Cerebellar nuclear complex (tissue), 1 donor: ENCODE measurements at places on chromosomes 7 and 10.

- DNase-seq, result no peak
These were observed 144.3 kb upstream of the TCF7L2 start for GRCh38 chr10:112805701-112806100.

DNA sequence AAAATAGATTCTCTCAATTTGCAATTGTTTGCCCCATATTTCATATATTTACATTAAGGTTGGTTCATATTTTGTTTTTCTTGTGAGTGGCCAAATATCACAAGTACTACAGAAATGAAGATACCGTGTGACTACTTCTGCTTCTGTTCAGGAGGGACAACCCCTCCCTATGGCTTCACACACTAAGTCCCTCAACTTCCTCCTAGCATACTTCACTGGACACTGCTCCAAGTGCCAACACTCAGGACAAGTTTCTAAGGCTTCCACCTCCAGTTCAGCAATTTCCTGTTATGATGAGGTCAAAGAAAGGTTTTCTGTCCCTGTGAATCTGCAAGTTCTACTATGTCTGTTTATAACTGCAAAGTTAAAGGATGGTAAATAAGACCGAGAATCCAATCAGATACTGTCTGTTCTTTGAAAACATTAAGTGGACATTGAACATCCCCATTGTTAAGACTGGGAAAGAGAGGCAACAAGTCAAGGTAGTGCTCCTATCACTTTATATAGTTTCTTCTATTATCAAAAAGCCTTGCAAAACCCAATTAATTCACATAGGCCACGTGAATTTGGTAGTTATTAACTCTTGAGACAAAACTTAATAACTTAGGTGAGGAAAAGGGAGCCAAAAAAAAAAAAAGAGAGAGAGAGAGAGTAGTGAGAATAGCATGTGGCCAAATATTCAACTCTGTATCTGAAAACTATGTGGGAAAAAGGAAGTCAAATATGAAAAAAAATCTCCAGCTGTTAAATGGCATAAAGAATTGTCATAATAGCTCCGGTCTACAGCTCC is 81.3 kb upstream of the DKK1 start:
- DNase-seq, result no peak

DNA sequence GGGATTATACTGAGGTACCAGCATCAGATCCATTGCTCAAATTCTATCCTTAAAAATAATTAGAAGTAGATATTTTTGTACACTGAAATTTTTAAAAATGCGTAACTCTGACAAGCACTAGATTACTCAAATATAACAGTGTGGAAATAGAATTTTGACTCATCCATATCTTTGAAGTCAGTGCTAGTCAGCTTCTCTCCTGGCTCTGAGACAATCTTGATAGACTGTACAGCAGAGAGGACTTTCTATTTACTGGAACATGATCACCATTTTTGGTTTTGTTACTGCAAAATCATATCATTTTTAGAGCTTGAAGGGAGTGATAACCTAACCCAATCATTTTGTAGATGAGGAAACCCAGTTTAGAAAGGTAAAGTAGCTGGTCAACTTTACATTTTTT is 195.0 kb downstream of the MTERF1 start:
- no peak for DNase-seq

GRCh38 chr7:37149051-37149772 is 299.5 kb downstream of the ELMO1 start:
- DNase-seq, result no peak

GRCh38 chr7:1355568-1356340 is 103.5 kb downstream of the MICALL2 start:
- DNase-seq, result no peak

- no peak for DNase-seq
These were observed 98.1 kb downstream of the ADD3 start for GRCh38 chr10:110105873-110106272.

DNA sequence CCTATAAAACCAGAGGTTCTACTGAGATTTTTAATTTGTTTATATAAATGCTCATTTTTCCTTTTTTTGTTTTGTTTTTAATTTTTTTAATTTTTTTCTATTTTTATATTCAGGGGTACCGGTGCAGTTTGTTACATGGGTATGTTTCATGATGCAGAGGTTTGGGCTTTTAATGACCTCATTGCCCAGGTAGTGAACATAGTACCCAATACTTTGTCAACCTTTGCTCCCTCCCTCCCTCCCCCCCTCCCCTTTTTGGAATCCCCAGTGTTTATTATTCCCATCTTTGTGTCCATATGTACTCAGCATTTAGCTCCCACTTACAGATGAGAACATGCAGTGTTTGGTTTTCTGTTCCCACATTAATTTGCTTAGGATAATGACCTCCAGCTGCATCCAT is 94.4 kb upstream of the NEBL start:
- no peak for DNase-seq

GRCh38 chr10:82160307-82160706 is 285.3 kb downstream of the NRG3 start:
- no peak for DNase-seq

DNA sequence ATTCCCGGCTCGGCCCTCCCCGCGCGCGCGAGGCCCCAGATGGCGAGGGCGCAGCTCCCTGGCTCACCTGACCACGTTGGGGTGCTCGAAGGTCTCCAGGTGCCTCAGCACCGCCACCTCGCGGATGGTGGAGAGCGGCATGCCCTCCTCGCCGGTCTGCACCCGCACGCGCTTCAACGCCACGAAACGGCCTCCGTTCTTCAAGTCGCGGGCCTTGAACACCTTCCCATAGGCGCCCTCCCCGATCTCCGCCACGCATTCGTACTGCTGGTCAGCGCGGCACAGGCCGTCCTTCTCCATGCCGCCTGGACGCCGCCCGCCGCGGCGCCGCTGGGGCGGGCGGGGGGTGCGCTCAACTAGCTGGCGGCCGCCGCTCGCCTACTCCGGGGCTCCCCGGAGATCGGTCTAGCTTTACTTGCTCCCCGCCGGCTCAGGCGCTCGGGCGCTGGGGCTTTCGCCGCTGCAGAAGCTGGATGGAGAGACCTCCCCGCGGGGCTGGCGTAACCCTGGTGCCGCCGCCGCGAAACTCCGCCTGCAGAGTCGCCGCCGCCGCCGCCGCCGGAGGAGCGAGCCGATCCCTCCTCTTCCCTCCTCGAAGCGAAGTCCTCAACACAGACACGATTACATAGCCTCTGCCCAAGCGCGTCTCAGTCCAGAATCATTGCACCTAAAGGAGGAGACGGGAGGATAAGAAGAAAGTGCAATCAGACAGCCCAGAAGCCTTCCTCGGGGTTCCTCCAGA is 3.2 kb downstream of the CDK6 start:
- DNase-seq, result no peak

GRCh38 chr10:114393482-114393881 is 10.8 kb downstream of the AFAP1L2 start:
- no peak for DNase-seq

DNA sequence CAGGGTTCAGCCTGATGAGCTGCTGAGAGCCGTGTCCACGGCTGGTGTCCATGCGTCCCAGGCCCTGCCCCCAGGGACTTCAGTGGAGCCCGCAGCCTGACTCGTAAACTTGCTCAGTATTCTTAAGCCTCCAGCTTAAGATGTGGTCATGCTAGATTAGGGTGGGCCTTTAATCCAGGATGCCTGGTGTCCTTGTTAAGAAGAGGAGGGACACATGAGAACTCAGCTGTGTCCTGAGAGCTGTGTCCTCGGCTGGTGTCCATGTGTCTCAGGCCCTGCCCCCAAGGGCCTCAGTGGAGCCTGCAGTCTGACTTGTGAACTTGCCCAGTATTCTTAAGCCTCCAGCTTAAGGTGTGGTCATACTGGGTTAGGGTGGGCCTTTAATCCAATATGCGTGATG is 23.0 kb downstream of the DOCK1 start:
- DNase-seq, result no peak

GRCh38 chr10:58647376-58648112 is 134.9 kb downstream of the BICC1 start:
- no peak for DNase-seq

GRCh38 chr10:129927351-129928120 is 36.5 kb downstream of the EBF3 start:
- DNase-seq, result no peak

- no peak for DNase-seq
These were observed 196.4 kb upstream of the ZNF32 start for GRCh38 chr10:43845121-43845520.

- no peak for DNase-seq
These were observed 157.5 kb upstream of the PDE1C start for GRCh38 chr7:32227746-32228145.

DNA sequence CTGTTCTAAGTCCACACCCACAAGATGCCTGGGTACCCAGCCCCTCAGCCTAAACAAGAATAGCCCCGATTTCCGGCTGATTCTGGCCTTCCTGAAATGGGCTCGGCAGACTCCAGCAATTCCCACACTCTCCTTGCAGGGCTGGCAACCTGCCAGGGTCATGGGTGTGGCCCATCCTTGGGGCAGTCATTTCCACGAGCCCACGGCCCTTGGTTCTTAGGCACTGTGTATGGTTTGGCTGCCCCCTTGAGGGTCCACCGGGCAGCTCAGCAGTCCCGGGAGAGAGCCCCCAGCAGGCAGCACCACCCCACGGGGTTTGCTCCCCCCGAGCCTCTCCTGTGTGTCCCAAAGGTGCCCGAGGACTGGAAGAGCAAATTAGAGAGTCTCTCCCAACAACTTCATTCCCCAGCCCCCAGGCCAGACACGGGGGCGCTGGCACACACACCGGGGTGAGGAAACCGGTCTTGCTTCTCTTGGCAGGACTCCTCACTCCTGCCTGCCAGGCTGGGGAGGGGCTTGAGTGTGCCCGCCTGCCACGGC is 142.2 kb downstream of the EMX2 start:
- no peak for DNase-seq

DNA sequence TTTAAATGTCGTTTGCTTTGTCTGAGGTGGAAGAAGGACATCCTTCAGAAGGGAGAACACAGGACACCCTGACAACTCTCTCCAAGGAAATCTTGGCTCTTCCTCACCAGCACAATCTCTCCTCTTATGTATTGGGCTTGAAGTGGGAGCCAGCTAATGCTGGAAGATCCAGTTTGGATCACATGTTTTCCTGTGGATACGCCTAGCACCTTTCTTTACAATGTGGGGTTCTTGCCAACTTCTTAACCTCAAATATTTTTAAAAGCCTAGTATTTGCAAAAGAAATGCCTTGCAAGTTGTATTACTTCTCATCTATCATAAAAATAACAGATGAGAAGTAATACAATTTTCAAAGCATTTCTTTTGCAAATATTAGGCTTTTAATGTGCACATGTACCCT is 76.4 kb downstream of the FRMD4A start:
- no peak for DNase-seq

DNA sequence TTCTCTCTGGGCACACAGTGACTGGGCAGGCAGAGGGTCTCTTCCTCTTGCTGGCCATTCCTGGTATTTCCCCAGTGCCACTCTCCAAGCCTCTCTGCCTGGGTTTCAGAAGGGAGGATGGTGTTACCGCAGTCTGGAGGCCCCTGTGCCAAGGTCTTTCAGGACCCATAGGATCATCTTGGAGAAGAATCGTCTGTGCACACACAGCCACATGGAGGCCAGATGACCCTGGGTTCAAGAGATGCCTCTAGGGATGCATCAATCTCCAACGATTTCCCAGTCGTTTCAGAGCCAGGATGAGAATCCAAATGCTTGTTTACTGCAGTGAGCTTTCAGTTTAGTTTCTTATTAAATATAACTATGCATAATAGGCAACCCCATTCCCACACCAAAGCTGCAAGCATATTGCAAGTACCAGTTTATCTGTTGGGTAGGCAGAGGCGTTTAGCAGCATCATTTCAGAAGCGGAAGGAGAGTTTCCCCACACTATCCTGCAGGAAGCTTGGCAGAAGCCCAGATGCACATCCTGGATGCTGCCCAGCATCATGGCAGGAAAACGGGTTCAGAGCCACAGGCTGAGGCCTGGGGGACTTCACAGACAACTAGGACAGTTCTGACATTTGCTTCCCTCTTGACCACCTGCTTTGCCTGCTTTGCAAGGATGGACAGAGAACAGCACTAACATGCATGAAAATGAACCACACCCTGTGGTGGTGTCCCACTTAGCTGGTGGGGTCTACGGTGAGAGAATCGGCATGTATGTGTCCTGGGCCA is 134.7 kb upstream of the FAM20C start:
- no peak for DNase-seq

DNA sequence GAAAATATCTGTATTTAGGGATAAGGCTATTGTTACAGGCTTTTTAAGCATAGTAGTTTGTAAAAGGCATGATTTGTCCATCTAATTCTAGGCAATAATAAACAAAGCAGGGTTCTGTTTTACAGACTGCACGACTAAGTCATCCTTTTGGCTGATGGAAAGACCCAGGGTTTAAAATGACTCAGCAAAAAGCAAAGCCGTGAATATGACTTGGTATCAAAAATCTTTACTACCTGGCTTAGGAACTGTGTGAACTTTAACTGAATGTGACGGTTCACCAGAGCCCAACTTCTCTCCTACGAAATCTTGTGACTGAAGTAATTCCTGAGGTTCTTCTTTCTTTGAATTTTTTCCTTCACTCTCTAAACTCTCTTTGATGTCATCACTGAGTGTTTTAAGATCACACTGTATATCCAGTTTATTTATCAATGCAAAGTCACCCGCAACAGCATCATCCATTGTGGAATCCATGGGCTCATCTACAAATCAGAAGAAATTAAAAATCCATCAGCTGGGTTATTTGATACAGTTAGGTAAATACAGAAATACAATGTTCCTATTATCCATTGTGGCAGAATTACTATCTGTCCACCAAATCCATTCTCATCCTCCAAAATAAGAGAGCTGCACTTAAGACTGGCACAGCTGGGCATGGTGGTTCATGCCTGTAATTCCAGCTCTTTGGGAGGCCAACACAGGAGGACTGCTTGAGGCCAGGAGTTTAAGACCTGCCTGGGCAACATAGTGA is 17.0 kb downstream of the ATE1 start:
- no peak for DNase-seq

- DNase-seq, result no peak
These were observed 469.8 kb downstream of the GLRX3 start for GRCh38 chr10:130606001-130606405.

GRCh38 chr7:21358648-21359047 is 69.2 kb upstream of the SP4 start:
- DNase-seq, result no peak
